ENCODE measurements at places on chromosomes 12 and 14.

DNA sequence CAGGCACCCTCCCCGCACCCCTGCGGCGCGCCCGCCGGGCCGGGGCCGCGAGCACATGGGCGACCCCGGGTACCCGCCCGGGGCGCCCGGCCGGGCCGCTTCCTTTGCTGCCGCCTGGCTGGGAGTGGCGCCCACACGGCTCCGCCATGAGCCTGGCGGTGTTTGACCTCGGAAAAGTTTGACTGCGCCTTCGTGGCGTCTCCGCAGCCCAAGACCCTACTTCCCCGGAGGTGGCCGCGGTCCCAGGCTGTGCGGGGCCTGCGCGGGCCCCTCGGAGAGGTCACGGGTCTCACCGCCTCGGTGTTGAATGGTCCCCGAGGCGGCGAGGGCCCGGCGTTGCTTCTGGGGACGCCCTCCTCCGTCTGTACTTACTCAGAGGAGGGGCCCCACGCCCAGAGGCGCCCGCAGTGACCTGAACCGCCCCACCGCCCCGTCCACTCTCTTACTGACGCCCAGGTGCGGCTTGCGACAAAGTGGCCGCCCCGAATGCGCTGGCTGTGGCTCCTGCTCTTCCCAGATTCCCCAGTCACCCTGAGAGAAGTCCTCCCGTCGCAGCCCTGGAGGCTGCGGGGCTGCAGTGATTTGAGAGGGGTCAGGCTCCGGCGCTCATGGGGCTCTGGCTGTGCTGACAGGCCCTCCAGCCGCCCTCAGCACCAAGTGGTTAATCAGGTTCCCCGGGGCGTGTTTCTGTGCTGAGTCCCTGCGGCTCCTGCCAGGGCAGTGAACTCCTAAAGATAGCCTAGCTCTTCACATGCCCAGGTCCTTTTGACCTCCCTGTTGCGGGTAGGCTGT lies 5.8 kb downstream of the KMT5A start:
- DNase-seq, result no peak

- DNase-seq, result no peak
Observed at GRCh38 chr12:88327276-88327675, 185.2 kb downstream of the TMTC3 start.

DNA sequence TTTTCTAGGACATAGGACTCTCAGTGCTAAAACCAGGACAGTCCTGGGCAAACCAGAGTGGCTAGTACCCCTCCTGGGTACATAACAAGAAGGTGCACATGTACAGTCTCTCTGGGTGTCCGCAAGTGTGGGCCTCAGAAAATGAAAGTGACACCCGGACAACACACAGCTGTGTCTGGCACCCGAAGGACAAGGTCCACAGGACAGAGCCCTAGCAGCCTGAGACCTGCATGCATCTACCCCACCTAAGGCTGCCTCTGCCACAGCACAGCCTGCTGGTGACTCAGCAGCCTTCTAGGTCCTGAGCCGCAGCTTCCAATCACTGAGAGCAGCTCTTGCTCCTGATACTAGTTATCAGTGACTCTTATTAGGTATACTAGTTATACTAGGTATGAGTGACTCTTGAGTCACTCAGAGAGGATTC lies 784.1 kb upstream of the TBX3 start:
- DNase-seq, result no peak

GRCh38 chr14:87879389-87879788 lies 113.6 kb downstream of the GALC start:
- no peak for DNase-seq

- DNase-seq, result no peak
Observed at GRCh38 chr12:117714203-117714602, 254.6 kb downstream of the KSR2 start.

- DNase-seq, result no peak
Observed at GRCh38 chr14:54186821-54187763, 209.7 kb upstream of the CDKN3 start.

GRCh38 chr12:56679883-56680575 lies 8.1 kb downstream of the PTGES3 start:
- no peak for DNase-seq

- DNase-seq, result no peak
Observed at GRCh38 chr12:104971306-104971705, 13.2 kb upstream of the SLC41A2 start.

DNA sequence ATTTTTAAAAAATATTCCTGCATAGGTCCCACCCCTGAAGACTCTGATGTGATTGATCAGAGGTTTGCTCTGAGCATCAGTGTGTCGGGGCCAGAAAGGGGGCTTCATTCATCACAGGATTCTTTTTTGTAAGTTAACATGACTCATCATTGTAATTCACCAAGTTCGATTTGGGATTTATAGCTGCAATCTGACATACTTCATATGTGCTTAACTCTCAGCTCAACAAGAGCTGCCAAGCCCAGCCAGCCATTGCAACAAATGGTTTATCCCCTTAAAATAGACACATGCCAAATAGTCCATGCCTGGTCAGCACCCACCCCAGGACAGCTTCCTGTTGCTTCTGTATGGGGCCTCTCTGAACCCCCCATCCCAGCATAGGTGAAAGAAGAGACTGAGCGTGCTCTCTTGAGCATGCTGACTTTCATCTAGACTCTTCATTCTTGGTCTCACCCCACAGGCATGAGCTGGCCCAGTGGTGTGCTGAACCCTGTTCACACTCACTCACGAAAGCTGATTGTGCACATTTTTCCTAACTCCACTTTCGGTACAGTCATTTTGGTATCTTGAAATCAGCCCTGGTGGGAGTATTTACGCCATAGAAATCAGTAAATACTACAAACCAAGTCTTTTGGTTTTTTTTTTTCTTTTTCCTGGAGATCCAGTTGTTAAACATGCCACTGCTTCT lies 101.4 kb downstream of the STAB2 start:
- no peak for DNase-seq
